ENCODE measurements at places on chromosomes 3 and 15.

DNA sequence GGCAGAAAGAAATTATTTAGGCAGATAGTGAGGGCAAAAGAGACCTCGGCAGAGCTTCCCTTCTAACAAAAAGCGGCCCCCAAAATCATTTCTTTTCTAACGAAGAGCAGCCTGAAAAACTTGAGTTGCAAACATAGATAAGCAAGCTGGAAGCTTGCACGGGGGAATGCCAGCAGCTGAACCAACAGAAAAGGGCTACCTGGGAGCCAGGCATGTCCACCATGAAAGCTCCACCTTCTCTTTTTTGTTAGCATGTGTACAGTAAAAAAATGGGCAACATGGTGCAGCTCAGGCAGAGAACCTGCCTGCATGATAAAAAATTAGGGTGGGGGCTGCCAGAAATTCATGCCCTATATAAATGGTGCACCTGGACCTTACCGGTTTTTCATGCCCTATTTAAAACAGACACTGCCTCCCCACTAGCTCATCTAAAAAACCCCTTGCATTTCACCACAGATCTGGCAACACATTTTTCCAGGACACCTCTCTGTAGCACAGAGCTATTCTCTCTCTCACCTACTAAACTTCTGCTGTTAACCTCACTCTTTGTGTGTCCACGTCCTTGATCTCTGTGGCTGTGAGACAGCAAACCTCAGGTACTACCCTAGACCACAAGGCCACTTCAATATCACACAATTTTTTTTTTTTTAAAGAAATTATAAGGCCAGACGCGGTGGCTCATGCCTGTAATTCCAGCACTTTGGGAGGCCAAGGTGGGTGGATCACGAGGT, 18.7 kb downstream of the SLC33A1 start:
- DNase-seq, result no peak

DNA sequence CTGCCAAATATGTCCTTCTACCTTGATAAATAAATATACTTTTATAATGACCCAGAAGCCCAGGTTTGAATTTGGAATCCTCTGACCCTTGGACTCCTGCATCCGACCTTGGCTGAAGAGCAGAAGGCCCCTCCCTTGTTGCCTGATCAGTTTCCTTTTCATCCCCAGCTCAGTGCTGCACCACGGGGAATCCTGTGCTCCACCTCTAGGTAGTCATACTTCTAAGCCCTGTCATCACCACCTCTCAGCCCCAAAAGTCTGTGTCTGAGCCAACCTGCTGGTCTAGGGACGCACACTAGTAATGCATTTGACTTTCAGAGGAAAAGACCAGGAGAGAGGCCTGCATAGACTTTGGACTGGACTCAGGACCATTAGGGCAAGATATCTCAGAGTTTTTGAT, 310.6 kb downstream of the NLGN1 start:
- DNase-seq, result no peak

- no peak for DNase-seq
Measured at GRCh38 chr3:114994554-114995341, 152.3 kb downstream of the ZBTB20 start.

DNA sequence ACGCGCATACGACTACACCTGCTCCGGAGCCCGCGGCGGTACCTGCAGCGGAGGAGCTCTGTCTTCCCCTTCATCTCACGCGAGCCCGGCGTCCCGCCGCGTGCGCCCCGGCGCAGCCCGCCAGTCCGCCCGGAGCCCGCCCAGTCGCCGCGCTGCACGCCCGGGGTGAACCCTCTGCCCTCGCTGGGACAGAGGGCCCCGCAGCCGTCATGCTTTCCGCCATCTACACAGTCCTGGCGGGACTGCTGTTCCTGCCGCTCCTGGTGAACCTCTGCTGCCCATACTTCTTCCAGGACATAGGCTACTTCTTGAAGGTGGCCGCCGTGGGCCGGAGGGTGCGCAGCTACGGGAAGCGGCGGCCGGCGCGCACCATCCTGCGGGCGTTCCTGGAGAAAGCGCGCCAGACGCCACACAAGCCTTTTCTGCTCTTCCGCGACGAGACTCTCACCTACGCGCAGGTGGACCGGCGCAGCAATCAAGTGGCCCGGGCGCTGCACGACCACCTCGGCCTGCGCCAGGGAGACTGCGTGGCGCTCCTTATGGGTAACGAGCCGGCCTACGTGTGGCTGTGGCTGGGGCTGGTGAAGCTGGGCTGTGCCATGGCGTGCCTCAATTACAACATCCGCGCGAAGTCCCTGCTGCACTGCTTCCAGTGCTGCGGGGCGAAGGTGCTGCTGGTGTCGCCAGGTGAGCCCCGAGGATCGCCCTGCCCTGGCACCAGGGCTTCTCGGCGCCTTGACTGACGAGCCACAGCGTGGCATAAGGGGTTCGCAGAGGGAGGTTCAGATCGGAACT, 420 bp downstream of the SLC27A2 start:
- DNase-seq, result peak; percentile 62

- no peak for DNase-seq
Measured at GRCh38 chr3:196193133-196193735, 18.0 kb downstream of the ZDHHC19 start.

- DNase-seq, result no peak
Measured at GRCh38 chr3:141370065-141370533, 1.8 kb downstream of the ZBTB38 start.

- DNase-seq, result no peak
Measured at GRCh38 chr3:95387242-95388021, 1324.6 kb downstream of the NSUN3 start.

- DNase-seq, result no peak
Measured at GRCh38 chr15:92430069-92430440, 36.4 kb downstream of the ST8SIA2 start.

GRCh38 chr15:56839099-56839498, 79.3 kb upstream of the TCF12 start:
- DNase-seq, result no peak

- DNase-seq, result no peak
Measured at GRCh38 chr3:105688821-105689220, 180.0 kb downstream of the CBLB start.

DNA sequence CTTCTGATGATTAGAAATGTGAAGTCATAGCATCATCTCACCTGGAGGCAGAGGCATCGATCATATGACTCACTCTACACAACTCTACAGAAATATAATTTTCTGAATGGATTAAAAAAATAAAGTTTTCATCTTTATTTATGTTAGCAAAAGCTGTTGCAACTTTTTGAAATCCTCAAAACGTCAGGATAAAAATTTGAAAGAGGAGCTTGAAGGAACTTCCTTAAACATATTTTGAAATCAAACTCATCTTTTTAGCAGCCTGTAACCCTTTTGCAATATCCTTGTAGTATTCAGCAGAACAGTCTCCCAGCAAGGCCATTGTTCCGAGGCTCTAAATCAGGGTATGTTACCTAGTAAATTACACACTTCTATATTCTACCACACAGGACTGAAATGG, 985.4 kb downstream of the PLOD2 start:
- DNase-seq, result no peak
